ENCODE measurements at places on chromosomes 13 and 19. TPM values are rescaled to one million over a fixed set of nuclear protein-coding genes. Genes with fewer than 3 reads are reported as not detected.

DNA sequence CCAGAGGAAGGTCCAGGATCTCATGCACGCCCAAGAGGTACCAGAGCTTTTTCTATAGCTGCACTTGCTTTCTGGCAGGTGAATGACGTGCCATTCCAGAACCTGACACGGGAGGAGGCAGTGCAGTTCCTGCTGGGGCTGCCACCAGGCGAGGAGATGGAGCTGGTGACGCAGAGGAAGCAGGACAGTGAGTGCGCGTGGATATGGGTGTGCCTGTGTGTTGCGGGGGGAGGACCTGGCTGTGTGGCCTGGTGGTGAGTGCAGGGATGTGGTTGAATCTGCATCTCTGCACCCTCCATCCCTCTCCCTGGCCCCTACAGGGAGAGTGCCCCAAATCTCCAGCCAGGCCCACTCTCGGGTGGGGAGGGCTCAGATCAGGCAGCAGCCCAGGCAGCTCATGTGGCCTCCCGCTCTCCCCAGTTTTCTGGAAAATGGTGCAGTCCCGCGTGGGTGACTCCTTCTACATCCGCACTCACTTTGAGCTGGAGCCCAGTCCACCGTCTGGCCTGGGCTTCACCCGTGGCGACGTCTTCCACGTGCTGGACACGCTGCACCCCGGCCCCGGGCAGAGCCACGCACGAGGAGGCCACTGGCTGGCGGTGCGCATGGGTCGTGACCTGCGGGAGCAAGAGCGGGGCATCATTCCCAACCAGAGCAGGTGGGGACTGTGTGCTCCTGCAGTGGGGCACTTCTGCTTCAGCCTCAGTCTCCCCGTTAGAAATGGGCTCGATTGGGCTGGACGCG is 22.8 kb downstream of the APBA3 start:
- DNase-seq: no peak

Gene PRKD2
- total RNA-seq: 9.7 TPM

Gene ZNF566
- 11.6 TPM for total RNA-seq

Gene IGLON5
- total RNA-seq: not detected

GRCh38 chr13:97371486-97372109 is 62.4 kb upstream of the RAP2A start:
- DNase-seq: no peak

DNA sequence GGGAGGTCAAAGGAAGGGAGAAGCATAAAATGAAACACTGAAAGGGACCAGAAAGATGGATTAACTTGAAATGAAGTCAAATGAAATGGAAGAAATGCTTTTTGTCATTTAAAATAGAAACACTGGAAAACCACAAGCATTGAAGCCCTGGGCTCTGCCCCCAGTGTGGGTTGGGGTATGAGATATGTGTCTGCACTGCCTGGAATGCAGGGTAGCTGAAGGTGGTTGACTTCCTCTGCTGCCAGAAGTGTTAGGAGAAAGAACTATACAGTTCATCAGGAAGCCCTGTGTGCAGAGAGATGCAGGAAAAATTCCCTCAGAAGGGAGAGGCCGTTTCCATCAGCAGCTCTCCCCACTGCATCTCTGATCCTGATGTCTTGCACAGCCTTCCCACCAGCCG is 69.2 kb downstream of the DHRS12 start:
- no peak for DNase-seq

Gene IL11
- 1.6 TPM for total RNA-seq
